ENCODE measurements at places on chromosomes 6 and 20. TPM values are rescaled to one million over a fixed set of nuclear protein-coding genes. Genes with fewer than 3 reads are reported as not detected.

DNA sequence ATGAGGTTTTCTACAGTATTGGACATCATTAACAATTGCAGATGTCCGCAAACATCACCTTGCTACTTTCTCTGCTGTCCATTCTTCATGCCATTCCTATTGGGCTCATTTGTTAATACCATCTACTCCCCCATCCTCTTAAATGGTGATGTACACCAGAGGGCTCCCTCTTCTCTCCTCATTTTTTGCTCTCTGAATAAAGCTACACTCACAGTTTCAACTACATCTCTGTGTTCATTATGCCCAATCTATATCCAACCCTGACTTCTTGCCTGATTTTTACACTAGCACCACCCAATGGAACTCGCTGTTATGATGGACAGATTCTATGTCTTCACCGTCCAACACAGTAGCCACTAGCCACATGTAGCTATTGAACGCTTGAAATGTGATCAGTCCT, 288.1 kb upstream of the ID4 start:
- no peak for DNase-seq
- H3K4me3 ChIP-seq, result no peak overlapping the region
- no peaks in the 10 kb centered on the region for H3K36me3 ChIP-seq
- no peaks in the 10 kb centered on the region for H3K27me3 ChIP-seq
- H3K4me1 ChIP-seq, result no peaks in the 10 kb centered on the region
- no peak overlapping the region for H3K27ac ChIP-seq

The VSX1 gene
- not detected for total RNA-seq

The APCDD1L gene
- total RNA-seq, result 9.2 TPM

DNA sequence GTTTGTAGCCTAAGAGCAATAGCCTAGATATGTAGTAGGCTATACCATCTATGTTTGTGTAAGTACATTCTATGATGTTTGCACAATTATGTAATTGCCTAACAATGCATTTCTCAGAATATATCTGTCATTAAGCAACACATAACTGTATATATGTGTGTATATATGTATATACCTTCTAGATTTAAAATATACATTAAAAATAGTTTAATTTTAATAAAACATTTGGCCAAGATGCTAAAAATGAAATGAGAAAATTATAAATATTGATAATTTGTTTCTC, 20.6 kb downstream of the SESN1 start:
- H3K4me3 ChIP-seq, result no peak overlapping the region
- no peak overlapping the region for H3K27ac ChIP-seq
- H3K27me3 ChIP-seq, result no peaks in the 10 kb centered on the region
- peaks cover 11% of the 10 kb centered on the region for H3K4me1 ChIP-seq

Data from thoracic aorta (tissue), 2 donors.